ENCODE measurements at places on chromosomes 6 and 20.

GRCh38 chr20:10864076-10864672 lies 190.4 kb upstream of the JAG1 start:
- DNase-seq = no peak

GRCh38 chr6:44733868-44734267 lies 346.4 kb downstream of the CDC5L start:
- DNase-seq = no peak

GRCh38 chr6:105324386-105324950 lies 78.4 kb downstream of the PREP start:
- no peak for DNase-seq

GRCh38 chr6:114389111-114389510 lies 46.3 kb upstream of the HS3ST5 start:
- DNase-seq = no peak

DNA sequence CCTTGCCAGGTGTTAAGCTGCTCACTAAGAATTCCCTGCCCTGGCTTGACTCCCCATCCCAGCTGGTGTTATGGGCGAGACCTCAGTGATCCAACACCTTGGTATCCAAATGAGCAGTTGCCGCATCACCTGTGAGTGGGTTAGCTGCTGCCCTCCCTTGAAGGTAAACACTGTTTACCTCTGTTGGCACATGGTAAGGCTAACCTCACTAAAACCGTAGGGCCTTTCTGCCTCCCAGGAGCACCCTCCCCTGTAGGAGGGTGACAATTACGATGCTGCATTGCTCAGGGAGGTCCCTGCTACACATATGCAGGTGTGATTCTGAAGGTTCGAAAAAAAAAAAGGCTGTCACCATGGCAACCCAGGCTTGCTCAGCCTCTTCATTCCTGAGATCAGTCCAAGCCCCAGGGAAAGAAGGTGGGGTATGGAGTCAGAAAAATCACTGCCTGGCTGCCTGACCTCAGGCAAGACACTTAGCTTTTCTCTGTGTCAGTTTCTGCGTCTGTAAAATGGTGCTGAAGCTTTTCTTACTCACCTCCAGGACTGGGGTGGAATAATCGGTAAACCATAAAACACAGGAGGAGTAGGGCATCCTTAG lies 19.5 kb downstream of the PNPLA1 start:
- DNase-seq = no peak

GRCh38 chr6:122033564-122034181 lies 365.8 kb upstream of the HSF2 start:
- DNase-seq = no peak

GRCh38 chr6:540490-540889 lies 116.4 kb downstream of the HUS1B start:
- no peak for DNase-seq

All from activated T-helper 1 cell treated with anti-CD3 and anti-CD28 coated beads, Interleukin-2, amount 50 U/mL, for 16 hours (primary cell).